ENCODE measurements at places on chromosomes 3 and 15.

DNA sequence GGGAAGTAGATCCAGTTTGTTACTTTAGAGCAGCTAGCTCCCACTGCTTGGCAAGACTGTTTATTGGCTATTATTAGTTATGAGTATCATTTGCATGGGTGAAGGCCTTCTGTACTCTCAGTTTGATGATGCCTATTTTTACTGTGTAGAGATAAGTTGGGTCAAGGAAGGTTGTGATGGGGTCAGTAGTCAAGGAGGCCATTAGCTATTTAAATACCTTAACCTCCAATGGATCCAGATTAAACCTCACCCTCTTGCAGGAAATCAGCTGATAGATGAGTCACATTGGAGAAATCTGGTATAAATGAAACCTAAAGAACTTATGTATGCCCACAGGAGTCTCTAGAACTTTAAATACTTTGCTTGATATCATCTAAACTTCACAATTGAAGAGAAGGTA lies 45.0 kb downstream of the THBS1 start:
- DNase-seq = no peak

DNA sequence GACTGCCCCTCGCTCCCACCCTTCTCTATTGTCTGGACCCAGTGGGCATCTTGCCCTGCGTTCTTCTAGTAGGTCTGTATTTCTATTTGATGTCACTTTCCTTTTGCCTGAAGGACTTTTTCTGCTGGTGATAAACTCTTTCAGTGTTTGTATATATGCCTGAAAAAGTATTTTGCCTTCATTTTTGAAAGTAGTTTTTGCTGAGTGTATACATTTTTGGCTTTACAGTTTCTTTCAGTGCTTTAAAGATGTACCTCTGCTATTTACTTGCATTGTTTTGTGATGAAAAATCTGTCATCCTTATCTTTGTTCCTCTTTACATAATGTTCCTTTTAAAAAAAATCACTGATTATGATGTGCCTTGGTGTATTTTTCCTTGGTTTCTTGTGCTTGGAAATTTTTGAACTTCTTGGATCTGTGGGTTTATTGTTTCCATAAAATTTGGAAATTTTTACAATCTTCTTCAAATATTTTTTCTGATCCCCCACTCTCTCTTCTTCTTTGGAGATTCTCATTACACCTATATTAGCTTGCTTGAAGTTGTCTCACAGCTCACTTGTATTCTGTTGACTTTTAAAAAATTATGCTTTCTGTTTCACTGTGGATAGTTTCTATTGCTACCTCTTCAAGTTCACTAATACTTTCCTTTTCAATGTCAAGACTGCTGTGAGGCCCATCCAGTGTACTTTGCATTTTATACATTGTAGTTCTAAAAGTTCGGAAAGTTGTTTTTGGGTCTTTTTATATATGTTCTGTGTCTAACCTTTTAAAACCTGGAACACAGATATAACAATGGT lies 67.8 kb downstream of the RGMA start:
- DNase-seq = no peak

DNA sequence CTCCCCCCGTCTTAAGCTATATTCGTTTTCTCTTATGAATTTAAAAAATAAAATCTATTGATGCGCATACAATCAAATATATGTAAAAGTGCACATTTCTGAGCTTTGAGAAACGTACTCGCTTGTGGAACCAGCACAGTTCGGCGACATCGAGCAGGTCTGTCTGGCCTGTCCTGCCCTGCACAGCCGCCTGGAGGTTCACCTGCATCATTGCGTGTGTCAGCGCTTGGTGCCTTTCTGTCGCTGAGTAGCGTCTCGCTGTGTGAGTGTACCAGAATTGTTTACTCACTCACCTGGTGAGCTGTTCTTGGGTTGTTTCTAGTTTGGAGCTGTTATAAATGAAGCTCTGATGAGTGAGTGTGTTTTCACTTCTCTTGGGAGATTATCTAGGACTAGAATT lies 104.0 kb downstream of the VGLL4 start:
- peak; percentile 86 for DNase-seq

DNA sequence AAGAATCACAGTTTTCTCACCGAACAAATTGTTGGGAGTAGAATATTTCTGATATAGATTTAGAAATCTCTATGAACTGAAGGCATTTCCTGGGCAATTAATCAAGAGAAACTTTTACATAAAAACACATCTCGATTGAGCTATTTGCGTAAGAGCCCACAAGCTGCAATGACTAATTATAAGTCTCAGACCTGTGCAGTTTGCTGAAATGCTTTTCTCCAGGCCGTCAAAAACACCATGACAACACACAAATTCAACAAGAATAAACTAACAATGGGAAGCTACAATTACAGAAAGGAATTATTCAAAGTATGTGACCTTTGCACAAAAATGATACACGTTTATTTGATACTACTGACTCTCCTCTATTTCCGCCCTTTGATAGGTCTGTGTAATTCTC lies 481.2 kb upstream of the WNT5A start:
- DNase-seq = no peak

- DNase-seq = no peak
These were observed 2.7 kb downstream of the ALS2CL start for GRCh38 chr3:46690798-46691197.

GRCh38 chr3:125200731-125201139 lies 11.8 kb downstream of the SLC12A8 start:
- DNase-seq = no peak

DNA sequence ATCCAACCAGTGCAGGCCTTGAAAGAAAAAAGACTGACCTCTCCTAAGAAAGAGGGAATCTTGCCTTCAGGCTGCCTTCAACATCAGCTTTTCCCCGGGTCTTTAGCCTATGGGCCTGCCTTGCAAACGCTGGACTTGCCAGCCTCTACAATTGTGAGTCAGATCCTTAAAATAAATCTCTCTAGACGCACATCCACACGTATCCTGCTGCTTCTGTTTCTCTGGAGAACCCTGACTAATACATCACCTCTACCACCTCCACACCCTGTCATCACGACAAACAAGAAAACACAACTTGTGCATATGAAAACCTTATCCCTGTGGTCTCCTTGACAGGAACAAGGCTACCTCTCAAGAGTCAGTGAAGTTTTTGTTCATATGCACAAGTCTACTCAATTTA lies 11.8 kb downstream of the CYFIP1 start:
- no peak for DNase-seq

GRCh38 chr3:184874709-184875644 lies 63.0 kb downstream of the VPS8 start:
- peak; percentile 13 for DNase-seq

DNA sequence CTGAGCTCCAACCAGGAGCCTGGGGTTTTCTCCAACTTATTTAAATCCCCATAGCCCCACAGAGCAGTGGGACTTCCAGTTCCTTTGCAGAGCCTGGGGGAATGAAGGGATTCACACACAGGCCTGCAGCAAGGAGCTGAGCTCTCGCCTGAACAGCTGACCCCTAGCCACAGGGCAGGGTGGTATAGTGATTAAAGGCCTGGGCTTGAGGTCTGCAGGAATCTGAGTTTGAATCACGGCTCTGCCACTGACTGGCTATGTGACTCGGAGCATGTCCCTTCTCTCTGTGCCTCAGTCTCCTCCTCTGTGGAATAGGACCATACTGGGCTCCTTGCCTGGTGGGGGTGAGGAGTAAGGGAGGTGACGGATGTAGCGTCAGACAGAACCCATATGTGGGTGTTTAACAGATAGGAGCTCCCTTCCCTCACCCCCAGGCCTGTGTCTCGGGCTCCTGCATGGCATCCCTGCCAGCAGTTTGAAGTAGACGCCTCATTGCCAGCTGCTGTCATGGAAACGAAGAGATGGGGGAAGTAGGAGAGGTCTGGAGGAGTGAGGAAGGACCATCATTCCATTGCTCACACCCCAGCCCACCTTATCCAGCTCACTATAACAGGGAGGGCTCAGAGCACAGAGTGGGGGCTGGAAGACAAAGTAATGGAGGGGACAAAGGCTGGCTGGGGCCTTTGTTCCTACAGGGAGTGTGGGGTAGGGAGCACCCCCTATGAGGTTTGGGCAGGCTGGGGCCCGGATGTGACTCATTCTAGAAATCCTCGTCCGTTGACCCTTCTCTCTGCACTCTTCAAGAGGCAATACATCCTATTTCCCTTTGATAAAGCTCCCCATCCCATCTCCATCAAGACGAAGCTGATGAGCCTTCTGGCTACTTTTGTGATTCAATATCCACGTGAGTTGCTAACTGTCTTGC lies 14.8 kb downstream of the HRH1 start:
- DNase-seq = no peak

DNA sequence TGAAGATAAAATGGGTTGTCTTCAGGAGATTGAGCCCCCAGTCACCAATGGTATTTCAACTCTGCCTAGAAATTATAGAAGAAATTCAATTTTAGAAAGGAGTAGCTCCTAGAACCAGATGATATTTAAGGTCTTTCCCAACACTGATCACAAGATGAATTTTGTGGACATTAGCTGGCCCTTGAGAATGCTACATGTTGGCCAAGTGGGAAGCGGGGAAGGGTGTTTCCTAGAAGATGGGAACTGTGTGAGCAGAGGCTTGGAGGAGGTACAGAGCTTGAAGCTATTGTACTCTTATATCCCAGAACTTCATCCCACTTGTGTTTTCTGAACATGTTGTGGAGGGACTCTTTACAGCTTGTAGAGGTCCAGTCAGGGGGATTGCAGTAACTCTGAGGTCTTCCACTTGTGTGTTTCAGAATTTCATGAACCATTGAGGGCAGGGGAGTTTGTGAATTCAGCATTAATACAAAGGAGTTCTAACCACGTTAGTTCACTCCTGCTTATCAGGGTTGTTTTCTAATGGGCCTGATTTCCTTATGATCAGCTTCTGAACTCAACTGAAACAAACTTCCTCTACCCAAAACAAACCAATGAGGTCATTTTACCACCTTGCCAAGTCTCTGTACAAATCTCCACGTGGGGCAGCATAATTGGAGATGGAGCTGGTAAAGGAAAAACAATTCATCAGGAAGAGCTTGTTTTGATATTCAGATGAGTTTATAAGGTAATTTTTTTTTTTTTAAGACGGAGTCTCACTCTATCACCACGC lies 152.6 kb upstream of the TPM1 start:
- no peak for DNase-seq

Measured in NCI-H146 (cell line).